NCI-H446 treated with DMSO at 0.1 percent for 48 hours (cell line): ENCODE measurements at places on chromosomes 16 and 17.

- DNase-seq = no peak
These were observed 59.5 kb downstream of the AKAP1 start for GRCh38 chr17:57144567-57144966.

DNA sequence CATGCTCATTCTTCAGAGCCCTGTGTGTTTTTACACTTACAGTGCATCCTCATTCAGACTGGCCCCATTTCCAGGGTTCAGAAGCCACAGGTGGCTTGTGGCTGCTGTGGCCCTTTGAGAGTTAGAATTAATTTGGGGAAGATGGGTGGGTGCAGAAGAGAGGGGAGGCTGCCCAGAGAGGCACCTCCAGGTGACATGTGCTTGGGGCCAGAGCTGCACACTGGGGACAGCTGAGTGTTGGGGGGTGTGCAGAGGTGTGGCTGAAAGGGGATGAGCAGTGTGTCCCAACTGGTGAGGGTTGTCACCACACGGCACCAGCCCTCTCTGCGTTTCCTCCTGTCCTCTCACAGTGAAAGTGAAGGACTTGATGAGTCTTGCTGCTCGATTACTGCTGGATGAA is 6.9 kb upstream of the EIF1 start:
- DNase-seq = no peak

DNA sequence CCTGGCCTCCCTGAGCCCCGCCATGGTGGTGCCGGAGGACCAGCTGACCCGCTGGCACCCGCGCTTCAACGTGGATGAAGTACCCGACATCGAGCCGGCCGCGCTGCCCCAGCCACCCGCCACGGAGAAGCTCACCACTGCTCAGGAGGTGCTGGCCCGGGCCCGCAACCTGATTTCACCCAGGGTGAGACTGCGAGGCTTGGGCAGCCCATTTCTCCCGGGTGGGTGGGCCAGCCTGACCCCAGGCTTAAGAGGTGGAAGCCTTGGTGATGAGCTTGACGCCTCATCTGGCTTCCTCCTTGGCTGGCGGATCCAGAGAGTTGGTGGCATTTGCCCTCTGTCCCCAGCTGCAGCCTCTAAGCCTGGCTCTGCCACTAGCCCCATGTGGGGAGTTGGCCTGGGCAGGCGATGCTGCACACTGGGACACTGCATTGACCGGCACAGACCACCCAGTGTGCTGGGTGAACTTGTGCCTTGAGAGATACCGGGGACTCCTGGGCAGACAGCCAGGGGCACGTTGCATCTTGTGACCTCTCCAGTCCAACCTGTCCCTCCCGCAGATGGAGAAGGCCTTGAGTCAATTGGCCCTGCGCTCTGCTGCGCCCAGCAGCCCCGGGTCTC is 3.0 kb downstream of the CDT1 start:
- DNase-seq = no peak

GRCh38 chr17:30449480-30449879 is 27.7 kb upstream of the GOSR1 start:
- peak; percentile 46 for DNase-seq
